ENCODE measurements at places on chromosomes 7 and 10. TPM values are rescaled to one million over a fixed set of nuclear protein-coding genes. Genes with fewer than 3 reads are reported as not detected.

The MMP21 gene
- 0.16 TPM for total RNA-seq

The FEZF1 gene
- not detected for total RNA-seq

GRCh38 chr10:17787087-17787961 lies 21.8 kb upstream of the MRC1 start:
- no peaks in the 10 kb centered on the region for H3K4me1 ChIP-seq
- no peak overlapping the region for H3K27ac ChIP-seq
- DNase-seq = no peak
- H3K27me3 ChIP-seq = no peaks in the 10 kb centered on the region

The TUBAL3 gene
- not detected for total RNA-seq

- H3K4me1 ChIP-seq = no peaks in the 10 kb centered on the region
- no peak overlapping the region for H3K27ac ChIP-seq
- no peaks in the 10 kb centered on the region for H3K27me3 ChIP-seq
- H3K4me3 ChIP-seq = no peak overlapping the region
Observed at GRCh38 chr7:127654404-127655394, 2.7 kb downstream of the SND1 start.

The UPK3B gene
- 1.7 TPM for total RNA-seq

The AKR1C3 gene
- total RNA-seq = 98.8 TPM

The ARMS2 gene
- not detected for total RNA-seq

DNA sequence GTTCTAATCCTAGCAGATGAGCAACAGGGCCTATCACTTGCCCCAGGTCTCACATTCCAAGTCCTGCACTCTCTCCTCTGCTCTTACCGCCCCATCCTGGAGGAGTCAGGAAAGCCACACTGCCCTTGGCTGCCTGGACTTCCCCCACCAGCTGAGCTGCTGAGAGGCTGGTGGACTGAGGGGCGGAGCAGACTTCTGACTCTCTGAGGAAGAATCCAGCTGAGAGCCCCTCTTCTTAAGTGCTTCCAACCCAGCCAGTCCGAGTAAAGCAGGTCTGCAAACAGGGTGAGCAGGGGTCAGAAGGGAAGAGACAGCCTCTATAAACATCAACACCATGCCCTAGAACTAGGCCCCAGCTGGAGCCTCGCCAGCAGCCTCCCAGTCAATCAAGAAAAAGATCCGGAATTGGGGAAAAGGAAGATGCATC lies 92.4 kb upstream of the TMEM72 start:
- no peaks in the 10 kb centered on the region for H3K4me1 ChIP-seq
- H3K27me3 ChIP-seq = no peaks in the 10 kb centered on the region
- H3K27ac ChIP-seq = no peak overlapping the region
- DNase-seq = no peak
- no peak overlapping the region for H3K4me3 ChIP-seq
- H3K36me3 ChIP-seq = no peaks in the 10 kb centered on the region

DNA sequence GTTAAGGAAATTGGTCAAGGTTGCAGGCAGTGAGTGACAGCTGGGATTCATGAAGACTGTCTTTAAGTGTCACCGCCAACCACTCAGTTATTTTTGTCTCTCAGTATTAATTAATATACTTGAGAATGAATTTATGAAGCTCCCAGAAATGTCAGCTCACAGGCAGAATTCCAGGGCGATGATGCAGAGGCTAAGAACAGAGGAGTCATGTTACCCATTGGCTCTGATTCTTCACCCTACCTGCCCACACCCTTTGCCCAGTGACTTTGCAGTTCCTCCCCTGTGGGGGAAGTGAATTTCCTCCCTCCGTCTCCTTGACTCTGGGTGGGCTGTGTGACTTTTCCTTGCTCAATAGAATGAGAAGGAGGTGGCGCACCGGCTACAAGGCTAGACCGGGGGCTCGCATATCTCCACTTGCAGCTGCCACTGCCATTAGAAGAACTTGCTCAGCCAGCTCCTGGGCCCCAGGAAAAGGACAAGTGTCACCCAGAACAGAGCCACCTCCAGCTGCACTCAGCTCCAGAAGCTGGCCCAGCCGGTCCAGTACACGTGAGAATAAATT lies 157.1 kb upstream of the PRKCQ start:
- H3K36me3 ChIP-seq = no peaks in the 10 kb centered on the region
- peaks cover 1% of the 10 kb centered on the region for H3K27me3 ChIP-seq
- no peak overlapping the region for H3K27ac ChIP-seq

The ZWINT gene
- total RNA-seq = 2.9 TPM

The SLC18A2 gene
- 0.52 TPM for total RNA-seq

- no peaks in the 10 kb centered on the region for H3K4me1 ChIP-seq
- no peak overlapping the region for H3K4me3 ChIP-seq
- H3K27ac ChIP-seq = no peak overlapping the region
- H3K27me3 ChIP-seq = no peaks in the 10 kb centered on the region
- no peaks in the 10 kb centered on the region for H3K36me3 ChIP-seq
Observed at GRCh38 chr7:140056431-140057142, 6.2 kb downstream of the PARP12 start.

- H3K36me3 ChIP-seq = no peaks in the 10 kb centered on the region
- no peak overlapping the region for H3K4me3 ChIP-seq
- no peaks in the 10 kb centered on the region for H3K27me3 ChIP-seq
- no peak for DNase-seq
- H3K4me1 ChIP-seq = no peaks in the 10 kb centered on the region
- H3K27ac ChIP-seq = no peak overlapping the region
Observed at GRCh38 chr7:150381096-150381495, 2.0 kb downstream of the ZNF775 start.

DNA sequence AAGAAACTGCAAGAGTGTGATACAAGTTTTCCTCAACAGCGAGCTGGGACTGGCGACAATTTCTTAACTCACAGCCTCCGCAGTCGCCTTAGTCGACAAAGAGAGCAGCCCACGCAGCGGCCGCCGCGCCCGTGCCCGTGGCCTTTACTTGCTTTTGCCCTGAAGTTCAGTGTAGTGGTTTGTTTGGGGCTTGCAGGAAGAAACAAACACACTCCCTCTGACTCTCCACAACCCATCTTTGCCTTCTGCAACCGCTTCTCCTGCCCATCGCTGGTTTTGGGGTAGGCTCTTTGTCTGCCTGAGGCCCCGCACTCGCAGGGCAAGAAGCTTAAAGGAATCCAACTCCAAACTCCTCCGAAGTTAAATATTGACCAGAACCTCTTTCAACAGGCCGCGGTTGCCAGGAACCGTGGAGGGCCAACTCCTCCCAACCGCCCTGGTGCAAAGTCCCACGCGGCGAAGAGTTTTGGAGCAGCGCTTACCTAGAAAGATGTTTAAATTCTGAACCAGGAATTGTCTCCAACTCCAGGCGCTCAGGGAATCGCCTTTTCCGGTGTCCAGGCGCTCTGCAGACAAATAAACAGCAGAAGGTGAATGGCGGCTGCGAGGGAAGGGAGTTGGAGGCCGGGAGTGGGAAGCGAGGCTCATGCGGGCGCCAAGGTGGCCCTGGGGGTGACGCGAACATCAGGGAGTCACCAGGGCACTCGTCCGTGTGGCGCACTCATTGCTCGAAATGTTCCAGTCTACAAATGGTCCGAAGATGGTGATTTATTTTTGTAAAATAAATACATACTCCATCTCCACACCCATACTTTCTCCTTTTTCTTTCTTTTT lies 8.3 kb downstream of the HOXA4 start:
- H3K36me3 ChIP-seq = no peaks in the 10 kb centered on the region
- peak; percentile 56 for DNase-seq
- H3K27me3 ChIP-seq = no peaks in the 10 kb centered on the region
- H3K4me1 ChIP-seq = no peaks in the 10 kb centered on the region
- H3K27ac ChIP-seq = peak overlapping the region; percentile 28

DNA sequence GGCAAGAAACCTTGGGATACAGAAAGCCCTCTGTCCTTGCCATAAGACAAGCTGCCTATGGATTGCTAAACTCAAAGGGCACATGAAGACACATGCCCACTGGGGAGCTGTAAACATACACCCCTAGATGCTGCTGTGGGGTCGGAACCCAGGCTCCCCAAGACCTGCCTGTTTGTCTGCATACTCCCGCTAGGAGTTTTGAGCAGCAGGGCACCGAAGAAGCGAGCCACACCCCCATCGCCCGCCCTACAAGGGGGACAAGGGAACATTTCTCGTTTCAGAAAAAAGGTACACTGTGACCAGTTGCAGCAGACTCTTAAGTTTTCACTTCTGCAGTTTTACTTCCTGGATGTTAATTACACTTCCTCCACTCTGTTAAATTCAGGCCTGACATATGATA lies 680.2 kb upstream of the GHITM start:
- no peak overlapping the region for H3K27ac ChIP-seq
- H3K27me3 ChIP-seq = no peaks in the 10 kb centered on the region
- no peaks in the 10 kb centered on the region for H3K4me1 ChIP-seq
- H3K36me3 ChIP-seq = no peaks in the 10 kb centered on the region

The POLR1F gene
- total RNA-seq = 14.1 TPM

DNA sequence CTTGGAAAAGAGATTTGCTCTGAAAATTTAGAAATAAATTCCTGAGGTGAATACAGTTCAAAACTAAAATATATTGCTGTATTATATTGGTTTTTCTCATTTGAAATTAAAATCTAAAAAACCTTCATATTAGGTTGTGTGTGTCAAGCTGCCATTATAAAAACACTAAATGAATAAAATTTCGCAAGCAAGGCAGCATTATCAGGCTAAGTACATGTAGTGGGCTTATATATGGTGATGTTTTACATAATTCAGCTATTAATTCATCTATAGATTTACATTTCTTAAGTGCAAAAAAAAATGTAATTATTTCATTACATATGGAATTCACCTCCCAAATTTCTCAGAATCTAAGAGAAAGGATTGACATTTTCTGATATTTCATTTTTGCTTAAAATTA lies 5.3 kb downstream of the MEOX2 start:
- no peaks in the 10 kb centered on the region for H3K36me3 ChIP-seq
- no peaks in the 10 kb centered on the region for H3K4me1 ChIP-seq

DNA sequence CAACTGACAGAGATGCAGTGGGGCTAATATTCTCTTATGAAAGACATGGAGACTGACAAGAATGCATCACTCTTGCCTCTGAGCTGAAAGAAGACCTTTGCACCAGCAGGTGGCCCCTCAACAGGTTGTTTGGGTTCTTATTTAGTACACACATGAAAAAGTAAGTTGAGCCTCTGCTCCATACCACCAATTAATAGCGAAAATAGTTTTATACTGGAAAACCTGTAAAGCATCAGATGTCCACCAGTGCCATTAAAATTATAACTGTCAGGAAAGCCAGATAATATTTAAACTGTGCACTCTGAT lies 26.3 kb upstream of the FAM13C start:
- H3K36me3 ChIP-seq = no peaks in the 10 kb centered on the region
- H3K27ac ChIP-seq = peak overlapping the region; percentile 90
- H3K4me3 ChIP-seq = no peak overlapping the region
- peaks cover 5% of the 10 kb centered on the region for H3K4me1 ChIP-seq
- H3K27me3 ChIP-seq = no peaks in the 10 kb centered on the region
- no peak for DNase-seq

DNA sequence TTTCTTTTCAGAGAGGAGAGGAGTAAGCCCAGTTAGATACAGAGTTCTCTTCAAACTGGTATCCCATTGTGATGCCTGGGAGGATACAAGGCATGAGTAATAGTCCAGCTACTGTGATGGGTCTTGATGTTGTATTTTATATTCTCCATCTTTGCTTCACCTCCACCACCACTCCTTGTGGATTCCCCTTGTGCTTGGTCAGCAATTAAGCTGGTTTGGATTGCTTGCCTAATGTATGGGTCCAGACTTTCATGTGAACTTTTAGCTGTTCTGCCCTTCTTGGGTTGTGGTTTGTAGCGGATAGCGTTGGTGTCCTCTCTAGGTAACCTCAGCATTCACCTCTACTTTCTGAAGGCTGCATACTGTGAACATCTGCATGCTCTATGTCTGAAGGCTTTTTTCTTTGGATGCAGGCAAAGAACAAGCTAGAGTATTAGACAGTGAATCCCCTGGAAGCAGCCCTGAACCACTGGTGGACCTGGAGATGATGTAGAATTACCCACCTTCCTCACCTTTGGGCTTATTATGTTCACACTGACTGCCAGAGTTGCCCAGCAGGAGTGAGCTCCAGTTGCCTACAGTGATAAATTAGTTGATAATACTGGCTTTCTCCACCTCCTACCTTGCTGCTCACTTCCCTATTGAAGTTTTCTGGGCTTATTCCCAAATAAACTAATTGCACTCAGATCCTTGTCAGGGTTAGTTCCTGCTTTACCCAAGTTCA lies 126.5 kb upstream of the MTPN start:
- H3K27me3 ChIP-seq = no peaks in the 10 kb centered on the region
- H3K4me3 ChIP-seq = no peak overlapping the region
- no peaks in the 10 kb centered on the region for H3K36me3 ChIP-seq
- DNase-seq = no peak
- no peaks in the 10 kb centered on the region for H3K4me1 ChIP-seq
- H3K27ac ChIP-seq = no peak overlapping the region

DNA sequence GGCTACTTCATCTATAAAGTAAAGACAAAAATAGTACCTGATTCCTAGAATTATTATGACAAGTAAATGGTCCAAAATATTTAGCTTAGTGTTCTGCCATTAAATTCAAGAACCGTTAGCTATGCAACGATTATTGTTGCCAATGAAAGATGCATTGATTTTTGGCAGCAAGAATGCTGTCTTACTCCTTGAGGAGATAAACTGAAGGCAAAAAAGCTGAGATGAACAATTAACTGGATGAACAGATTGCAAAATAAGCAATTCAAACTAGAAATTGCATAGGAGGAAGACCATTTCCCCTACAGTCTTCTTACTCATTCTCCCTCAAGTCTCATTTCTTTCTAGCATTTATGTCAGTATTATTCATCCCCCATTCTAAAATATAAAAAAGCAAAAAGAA lies 484.5 kb downstream of the PLXDC2 start:
- no peaks in the 10 kb centered on the region for H3K4me1 ChIP-seq
- no peaks in the 10 kb centered on the region for H3K36me3 ChIP-seq
- H3K27me3 ChIP-seq = no peaks in the 10 kb centered on the region
- no peak for DNase-seq
- no peak overlapping the region for H3K4me3 ChIP-seq

- no peak overlapping the region for H3K27ac ChIP-seq
- H3K36me3 ChIP-seq = peaks cover 3% of the 10 kb centered on the region
- no peaks in the 10 kb centered on the region for H3K27me3 ChIP-seq
- no peak overlapping the region for H3K4me3 ChIP-seq
- no peak for DNase-seq
- H3K4me1 ChIP-seq = no peaks in the 10 kb centered on the region
Observed at GRCh38 chr7:131498237-131498885, 58.1 kb downstream of the PODXL start.

The PPP1R17 gene
- not detected for total RNA-seq

- H3K36me3 ChIP-seq = no peaks in the 10 kb centered on the region
- no peak overlapping the region for H3K27ac ChIP-seq
- no peak overlapping the region for H3K4me3 ChIP-seq
Observed at GRCh38 chr10:96789571-96790108, 42.5 kb upstream of the LCOR start.

The PAX4 gene
- not detected for total RNA-seq

- peaks cover 3% of the 10 kb centered on the region for H3K4me1 ChIP-seq
- no peaks in the 10 kb centered on the region for H3K36me3 ChIP-seq
- H3K27me3 ChIP-seq = no peaks in the 10 kb centered on the region
- DNase-seq = no peak
Observed at GRCh38 chr7:22831602-22832305, 9.1 kb upstream of the TOMM7 start.

Data from aorta (tissue), 5 donors.